ENCODE measurements at places on chromosomes 5 and 9.

DNA sequence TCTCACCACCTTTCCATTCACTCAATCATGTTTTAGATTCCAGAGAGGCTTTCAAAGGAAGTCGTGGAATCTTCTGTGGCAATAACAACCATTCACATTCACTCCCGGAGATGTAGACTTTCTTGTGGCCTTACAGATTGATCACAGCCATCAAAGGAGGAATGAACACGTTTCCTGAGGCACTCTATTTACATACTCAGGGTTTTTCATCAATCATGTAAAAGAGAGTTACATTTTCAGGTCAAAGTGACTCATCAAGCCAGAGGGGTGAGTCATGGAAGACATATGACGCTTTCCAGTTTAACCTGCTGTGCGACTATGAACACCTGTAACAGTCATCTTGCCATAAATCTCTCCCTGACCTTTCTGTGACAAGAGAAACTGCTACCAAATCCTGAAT, 39.3 kb upstream of the RAD23B start:
- no peak for DNase-seq

DNA sequence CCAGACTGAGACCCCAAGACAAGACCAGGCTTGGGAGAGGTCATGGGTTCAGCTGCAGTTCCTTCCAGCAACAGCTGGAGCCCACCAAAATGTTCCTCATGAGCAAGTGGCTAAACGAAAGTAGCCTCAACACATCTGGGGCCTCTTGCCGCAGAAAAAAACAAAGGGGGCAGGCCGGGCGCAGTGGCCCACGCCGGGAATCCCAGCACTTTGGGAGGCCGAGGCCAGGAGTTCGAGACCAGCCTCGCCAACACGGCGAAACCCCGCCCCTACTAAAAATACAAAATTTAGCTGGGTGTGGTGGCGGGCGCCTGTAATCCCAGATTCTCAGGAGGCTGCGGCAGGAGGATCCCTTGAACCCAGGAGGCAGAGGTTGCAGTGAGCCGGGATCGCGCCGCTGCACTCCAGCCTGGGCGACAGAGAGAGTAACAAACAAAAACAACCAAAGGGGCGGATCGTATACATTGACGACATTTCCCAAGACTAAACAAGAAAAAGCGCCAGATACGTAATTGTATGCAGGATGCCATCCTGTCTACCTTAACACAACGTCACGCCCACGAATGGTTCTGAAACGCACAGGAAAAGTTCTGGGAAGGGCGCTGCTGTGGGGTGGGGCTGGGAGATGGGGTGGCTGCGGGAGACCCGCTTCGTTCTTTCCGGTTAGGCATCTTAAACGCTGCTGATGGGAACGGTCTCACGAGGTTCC, 1.7 kb downstream of the INPP5E start:
- DNase-seq: no peak

GRCh38 chr5:51203598-51203997, 179.7 kb upstream of the ISL1 start:
- no peak for DNase-seq

- DNase-seq: no peak
Observed at GRCh38 chr9:125475385-125475784, 213.8 kb downstream of the GAPVD1 start.

- no peak for DNase-seq
Observed at GRCh38 chr5:27969157-27969556, 930.8 kb upstream of the CDH9 start.

GRCh38 chr5:58002323-58002722, 457.6 kb downstream of the PLK2 start:
- no peak for DNase-seq

DNA sequence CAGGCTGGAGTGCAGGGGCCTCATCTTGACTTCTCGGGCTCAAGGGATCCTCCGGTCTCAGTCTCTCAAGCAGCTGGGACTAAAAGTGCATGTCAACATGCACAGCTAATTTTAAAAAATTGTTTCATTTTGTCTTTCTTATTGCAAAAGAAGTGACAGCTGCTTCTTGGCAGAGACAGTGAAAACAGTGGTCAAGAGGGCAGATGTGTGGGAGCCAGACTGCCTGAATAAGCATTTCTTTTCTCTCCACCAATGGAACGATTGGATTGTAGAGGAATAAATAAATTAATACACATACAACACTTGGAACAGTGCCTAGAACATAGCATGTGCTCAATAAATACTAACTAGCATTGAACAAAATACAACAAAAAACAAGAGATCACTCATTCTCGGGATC, 27.4 kb upstream of the KIF4B start:
- DNase-seq: no peak

- no peak for DNase-seq
Observed at GRCh38 chr5:172454358-172455086, at the start of gene SH3PXD2B. Gene SH3PXD2B (minus strand): TSS chr5:172454525. CDS start chr5:172454352, 173 bp downstream.

DNA sequence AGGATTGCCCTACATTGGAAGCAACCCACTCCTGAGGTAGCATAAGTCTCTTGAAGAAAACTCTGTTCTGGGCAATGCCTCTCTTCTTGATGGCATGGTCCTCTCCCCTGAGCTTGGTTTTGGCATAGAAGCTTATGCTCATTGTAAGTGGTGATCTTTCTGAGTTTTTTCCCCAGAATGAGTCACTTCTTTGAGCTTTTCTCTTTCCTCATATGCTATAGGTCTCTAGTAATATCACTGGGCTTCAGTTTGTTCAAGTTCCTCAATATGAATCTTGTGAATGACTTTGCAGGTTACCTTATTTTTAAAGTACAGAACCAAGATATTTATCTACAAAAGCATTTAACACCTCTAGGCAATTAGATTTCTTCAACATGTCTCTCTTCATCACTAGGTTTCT, 76.5 kb upstream of the ATG10 start:
- DNase-seq: no peak

DNA sequence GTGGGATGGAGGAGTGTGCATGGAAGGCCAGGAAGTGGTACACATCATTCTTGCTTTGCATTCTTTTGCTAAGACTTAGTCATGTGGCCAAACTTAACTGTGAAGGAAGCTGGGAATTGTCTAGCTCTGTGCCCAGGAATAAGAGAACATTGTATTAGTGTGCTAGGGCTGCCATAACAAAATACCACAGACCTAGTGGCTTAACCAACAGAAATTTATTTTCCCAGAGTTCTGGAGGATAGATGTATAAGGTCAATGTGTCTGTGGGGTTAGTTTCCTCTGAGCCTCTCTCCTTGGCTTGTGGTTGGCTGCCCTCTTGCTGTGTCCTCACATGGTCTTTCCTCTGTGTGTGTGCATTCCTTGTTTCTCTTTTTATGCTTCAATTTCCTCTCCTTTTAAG, 32.4 kb downstream of the NNT start:
- DNase-seq: no peak

GRCh38 chr9:16022228-16022627, 469.4 kb downstream of the CCDC171 start:
- no peak for DNase-seq

Data from esophagus squamous epithelium (tissue), 5 donors.